Neural progenitor cell (in vitro differentiated cells): ENCODE measurements at places on chromosomes 16 and 17. TPM values are rescaled to one million over a fixed set of nuclear protein-coding genes. Genes with fewer than 3 reads are reported as not detected.

GRCh38 chr17:66387392-66387981 is 85.1 kb downstream of the PRKCA start:
- no peaks in the 10 kb centered on the region for H3K36me3 ChIP-seq
- no peak overlapping the region for H3K4me3 ChIP-seq
- DNase-seq = peak; percentile 61
- peaks cover 14% of the 10 kb centered on the region for H3K4me1 ChIP-seq

DNA sequence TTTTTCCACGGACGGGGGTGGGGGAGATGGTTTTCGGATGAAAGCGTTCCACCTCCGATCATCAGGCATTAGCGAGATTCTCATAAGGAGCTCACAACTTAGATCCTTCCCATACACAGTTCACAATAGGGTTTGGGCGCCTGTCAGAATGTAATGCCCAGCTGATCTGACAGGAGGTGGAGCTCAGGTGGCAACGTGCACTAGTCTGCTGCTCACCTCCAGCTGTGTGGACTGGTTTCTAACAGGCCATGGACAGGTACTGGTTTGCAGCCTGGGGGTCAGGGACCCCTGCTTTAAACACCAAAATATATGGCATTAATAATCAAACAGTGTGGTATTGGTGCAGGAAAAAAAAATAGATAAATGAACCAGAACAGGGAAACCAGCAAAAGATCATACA is 157.5 kb upstream of the NLRP1 start:
- no peaks in the 10 kb centered on the region for H3K27me3 ChIP-seq
- no peaks in the 10 kb centered on the region for H3K4me1 ChIP-seq
- H3K4me3 ChIP-seq = no peak overlapping the region
- H3K27ac ChIP-seq = no peak overlapping the region
- no peak for DNase-seq

GRCh38 chr16:75097191-75097761 is 19.3 kb downstream of the LDHD start:
- no peaks in the 10 kb centered on the region for H3K27me3 ChIP-seq
- peaks cover 21% of the 10 kb centered on the region for H3K4me1 ChIP-seq
- no peaks in the 10 kb centered on the region for H3K36me3 ChIP-seq

DNA sequence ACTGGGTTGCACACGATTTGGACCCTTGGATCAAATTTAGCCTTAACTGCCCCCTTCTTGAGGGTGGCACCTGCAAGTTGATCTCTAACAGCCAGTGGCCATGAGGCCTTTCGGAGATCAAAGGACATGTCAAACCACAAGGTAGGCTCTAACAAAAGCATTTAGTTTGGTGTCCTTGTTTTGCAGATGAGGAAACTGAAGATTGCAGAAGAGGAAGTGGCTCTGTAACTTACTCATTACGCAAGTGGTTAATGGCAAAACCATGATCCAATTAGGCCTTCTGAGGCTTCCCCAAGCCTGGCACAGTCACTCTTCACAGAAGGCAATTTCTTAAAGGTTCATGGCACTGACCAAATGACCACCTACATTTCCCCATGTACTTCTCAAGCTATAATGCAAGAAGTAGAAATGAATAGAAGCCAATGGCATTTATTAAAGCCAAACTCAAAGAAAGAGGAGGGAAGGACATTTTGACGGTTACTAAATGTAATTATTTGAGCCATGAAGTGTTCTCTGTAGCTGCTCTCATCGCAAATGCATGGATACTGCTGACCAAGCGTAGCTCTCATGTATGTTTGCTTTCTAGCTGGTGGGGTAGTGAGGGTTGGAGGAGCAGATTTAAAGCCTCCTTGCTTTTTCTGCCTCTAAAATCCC is 32.8 kb upstream of the ABCC12 start:
- H3K4me3 ChIP-seq = no peak overlapping the region
- no peaks in the 10 kb centered on the region for H3K36me3 ChIP-seq
- H3K27me3 ChIP-seq = no peaks in the 10 kb centered on the region
- no peak overlapping the region for H3K27ac ChIP-seq
- DNase-seq = no peak
- H3K4me1 ChIP-seq = no peaks in the 10 kb centered on the region

DNA sequence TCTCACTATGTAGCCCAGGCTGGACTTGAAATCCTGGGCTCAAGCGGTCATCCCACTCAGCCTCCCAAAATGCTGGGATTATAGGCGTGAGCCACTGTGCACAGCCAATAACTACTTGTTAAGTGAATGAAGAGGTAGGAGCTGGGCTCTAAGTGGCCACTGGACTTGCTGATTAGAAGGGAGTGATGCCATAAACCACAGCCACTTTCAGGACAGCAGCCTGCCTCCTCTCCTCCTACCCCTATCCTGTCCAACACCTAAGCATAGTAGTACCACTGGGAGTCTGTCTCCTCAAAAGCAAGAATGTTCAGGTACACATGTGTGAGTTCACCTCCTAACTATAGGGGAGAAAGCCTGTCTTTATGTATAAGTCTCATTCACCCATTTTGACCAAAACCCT is 12.2 kb upstream of the COG7 start:
- no peak overlapping the region for H3K4me3 ChIP-seq
- DNase-seq = no peak
- H3K36me3 ChIP-seq = no peaks in the 10 kb centered on the region
- H3K4me1 ChIP-seq = no peaks in the 10 kb centered on the region

Gene ZNF207
- 214 and 304 TPM in 2 replicates for total RNA-seq

Gene MYH8
- total RNA-seq = not detected in 2 replicates

Gene TEKT1
- total RNA-seq = not detected in 2 replicates
